ENCODE measurements at places on chromosomes 6 and 20.

DNA sequence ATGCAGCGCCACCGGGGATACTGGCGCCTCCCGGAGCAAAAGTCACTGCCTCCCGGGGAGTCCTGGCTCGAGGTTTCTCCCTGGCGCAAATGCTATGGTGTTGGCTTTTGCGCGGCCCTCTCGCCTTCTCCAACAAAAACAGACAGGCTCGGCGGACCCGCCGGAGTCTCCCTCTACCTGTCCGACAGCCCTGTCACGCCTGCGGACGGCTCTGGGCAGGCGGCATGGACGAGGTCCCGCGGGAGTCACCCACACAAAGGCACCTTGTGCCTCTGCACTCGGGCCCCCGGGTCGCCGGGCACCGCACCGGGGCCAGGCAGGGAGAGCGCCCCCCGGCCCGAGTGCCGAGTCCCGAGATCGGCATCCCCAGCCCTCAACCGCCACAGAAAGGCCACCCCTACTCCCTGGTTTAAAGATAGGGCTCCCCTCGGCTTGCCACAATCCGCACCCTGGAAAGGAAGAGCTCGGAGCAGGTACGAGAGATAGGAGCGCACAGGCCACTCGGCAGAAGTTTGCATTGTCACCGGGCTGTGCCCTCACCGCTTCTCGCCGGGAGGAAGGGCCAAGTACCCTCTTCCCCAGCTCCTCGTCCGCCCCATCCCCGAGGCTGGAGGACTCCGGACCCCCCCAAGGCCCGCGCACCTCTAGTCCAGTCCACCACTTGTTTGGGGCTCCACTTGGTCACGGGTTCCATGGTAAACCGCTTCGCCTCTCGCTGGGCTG lies 903 bp downstream of the CNKSR3 start:
- peak; percentile 4 for DNase-seq

GRCh38 chr20:12555369-12555768 lies 453.4 kb upstream of the SPTLC3 start:
- no peak for DNase-seq

DNA sequence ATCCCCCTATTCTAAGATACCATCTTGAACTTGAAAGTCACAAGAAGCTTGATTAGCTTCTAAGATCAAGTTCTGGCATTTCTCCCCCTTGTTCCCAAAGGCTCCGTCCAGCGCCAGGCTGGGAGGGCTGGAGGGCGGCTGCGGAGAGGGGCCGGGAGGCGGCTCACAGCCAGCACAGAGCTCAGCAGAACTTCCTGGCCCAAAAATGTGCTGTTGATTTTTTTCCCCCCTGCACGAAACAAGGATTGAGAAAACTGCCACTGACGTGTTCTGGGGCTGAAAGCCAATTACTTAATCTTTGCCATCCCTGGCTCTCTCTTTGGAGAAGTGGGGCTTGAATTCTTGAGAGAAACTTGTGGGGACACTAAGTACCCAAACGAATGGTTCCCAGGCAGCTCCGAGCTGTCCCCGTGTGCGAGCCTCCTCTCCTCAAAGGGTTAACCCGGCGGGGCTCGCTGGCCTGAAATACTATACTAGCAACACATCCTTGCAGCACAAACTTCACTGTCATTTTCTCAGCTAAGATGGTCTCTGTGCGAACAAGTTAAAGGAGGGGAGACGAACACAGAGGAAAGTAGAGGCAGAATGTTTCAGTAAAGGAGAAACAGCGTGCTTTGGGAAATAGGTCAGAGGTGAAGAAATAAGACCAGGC lies 452 bp downstream of the TRAF3IP2 start:
- DNase-seq, result peak; percentile 34

DNA sequence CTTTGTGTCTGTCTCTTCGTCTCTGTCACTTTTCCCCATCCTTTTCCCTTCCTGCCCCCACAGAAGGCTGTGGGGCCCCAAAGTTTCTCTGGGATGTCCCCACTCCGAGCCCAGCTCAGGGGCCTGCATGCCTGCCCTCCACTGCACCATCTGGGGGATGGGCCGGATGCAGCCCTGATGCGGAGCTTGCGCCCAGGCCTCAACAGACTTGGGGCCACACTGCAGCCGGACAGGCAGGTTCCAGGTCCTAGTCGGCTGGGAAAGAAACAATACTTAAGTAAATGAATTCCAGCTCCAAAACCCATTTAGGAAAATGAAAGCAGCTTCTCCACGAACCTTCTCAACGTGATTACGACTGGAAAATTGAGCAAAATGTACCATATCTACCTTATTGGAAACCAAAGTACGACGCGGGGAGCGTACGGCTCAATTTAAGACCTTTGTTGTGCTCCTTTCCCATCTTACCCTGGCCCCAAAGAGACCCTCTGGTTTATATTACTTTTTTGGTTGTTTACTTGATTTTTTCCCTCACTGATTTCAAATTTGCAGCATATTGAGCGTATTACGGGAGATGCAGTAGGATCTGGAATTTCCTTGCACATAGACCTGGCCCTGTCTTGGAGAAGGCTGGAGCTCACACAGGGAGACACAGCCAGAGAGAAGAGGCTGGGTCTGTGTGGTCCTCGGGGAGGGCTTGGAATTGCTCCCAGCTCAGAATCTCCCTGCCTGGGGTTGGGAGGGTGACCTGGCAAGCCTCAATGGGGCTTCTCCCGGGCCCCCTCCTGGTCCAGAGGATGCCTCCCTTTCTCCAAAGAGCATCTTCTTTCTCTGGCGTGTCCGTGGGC lies 8.0 kb downstream of the FOXC1 start:
- no peak for DNase-seq

GRCh38 chr20:24762791-24763350 lies 186.2 kb upstream of the CST7 start:
- no peak for DNase-seq

DNA sequence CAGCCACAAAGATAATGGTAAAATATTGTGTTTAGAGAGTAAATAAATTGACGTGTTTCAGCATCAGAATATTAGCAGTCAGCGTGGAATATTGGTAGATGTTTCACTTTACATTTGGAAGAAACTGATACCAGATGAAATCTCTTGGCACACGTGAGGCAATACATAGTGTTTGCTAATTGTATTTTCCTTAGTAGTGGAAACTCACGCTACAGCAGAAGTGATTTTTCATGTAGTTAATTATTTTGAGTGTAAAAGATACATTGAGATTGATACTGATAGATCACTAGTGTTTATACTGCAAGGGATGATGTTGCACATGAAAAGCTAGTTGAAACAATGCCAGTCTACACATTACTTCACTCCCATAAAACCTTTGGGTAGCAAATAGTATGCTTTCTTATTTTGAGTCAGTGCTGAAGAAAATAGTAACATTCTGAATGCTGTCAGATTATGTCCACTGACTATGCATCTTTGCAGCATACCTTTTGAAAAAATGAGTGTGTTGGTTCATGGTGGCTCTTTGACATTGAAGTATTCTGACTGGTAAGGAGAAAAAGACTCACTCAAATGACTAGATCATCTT lies 59.3 kb downstream of the CD2AP start:
- peak; percentile 45 for DNase-seq

Measured in activated CD4-positive, alpha-beta T cell treated with anti-CD3 and anti-CD28 coated beads, Interleukin-2, Interleukin-6, amounts not matched to agents 100 ng/mL and 50 ng/mL, durations not matched to agents 16 hours and 8 hours (primary cell).